ENCODE measurements at places on chromosomes 13 and 19. TPM values are rescaled to one million over a fixed set of nuclear protein-coding genes. Genes with fewer than 3 reads are reported as not detected.
A peak's percentile ranks its signal among the peaks of the same experiment; 100 is the strongest.

- no peaks in the 10 kb centered on the region for H3K27me3 ChIP-seq
- no peak for DNase-seq
- no peaks in the 10 kb centered on the region for H3K36me3 ChIP-seq
These were observed 406.2 kb downstream of the EFNB2 start for GRCh38 chr13:106129273-106129672.

The ZNF730 gene
- 0.81 TPM for total RNA-seq

The EPS8L1 gene
- total RNA-seq = 35.6 TPM

DNA sequence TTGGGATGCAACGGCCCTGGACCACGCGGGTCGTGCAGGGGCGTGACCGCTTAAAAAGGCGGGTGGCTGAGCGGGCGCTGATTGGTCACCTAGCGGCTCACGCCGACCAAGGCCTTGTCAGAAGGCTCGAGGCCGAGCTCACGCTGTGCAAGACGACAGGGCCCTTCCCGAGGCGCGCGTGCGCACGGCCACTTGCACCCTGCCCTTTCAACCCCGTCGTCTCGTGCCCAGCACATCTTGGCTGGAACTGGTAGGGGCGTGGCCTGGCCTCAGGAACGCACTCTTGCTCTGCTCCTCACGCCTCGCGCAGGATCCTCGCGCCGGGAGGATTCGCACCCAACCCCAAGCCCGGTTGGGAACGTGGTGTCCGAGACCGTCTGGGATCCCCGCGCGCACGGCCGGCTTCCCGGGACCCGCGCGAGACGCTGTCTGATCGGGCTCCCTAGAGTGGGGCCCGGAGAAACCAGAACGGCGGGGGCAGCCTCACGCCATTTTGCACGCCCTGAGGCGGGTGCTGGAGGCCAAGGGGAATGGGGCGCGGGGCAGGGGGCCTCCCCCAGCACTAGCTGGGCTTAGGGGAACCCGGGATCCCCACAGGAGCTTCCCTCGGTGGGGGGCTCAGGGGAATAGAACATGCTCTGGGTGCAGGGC lies at the start of gene MEIOSIN:
MEIOSIN (plus strand) TSS at position 280 of the 651 bp plus-strand sequence. CDS start 1,938 bp downstream, outside the sequence.
- H3K36me3 ChIP-seq = no peaks in the 10 kb centered on the region
- no peak within 1 kb of the TSS for H3K27ac ChIP-seq
- H3K4me1 ChIP-seq = peaks cover 13% of the 10 kb centered on the region
- no peaks in the 10 kb centered on the region for H3K27me3 ChIP-seq
- no peak for DNase-seq

GRCh38 chr13:114108141-114108761 lies 24.2 kb downstream of the RASA3 start:
- no peaks in the 10 kb centered on the region for H3K36me3 ChIP-seq
- peaks cover 20% of the 10 kb centered on the region for H3K4me1 ChIP-seq
- DNase-seq = peak; percentile 36
- no peaks in the 10 kb centered on the region for H3K27me3 ChIP-seq
- H3K27ac ChIP-seq = no peak overlapping the region
